ENCODE measurements at places on chromosomes 2 and 18.

- no peak for DNase-seq
Observed at GRCh38 chr18:59866551-59867269, 33.1 kb upstream of the PMAIP1 start.

DNA sequence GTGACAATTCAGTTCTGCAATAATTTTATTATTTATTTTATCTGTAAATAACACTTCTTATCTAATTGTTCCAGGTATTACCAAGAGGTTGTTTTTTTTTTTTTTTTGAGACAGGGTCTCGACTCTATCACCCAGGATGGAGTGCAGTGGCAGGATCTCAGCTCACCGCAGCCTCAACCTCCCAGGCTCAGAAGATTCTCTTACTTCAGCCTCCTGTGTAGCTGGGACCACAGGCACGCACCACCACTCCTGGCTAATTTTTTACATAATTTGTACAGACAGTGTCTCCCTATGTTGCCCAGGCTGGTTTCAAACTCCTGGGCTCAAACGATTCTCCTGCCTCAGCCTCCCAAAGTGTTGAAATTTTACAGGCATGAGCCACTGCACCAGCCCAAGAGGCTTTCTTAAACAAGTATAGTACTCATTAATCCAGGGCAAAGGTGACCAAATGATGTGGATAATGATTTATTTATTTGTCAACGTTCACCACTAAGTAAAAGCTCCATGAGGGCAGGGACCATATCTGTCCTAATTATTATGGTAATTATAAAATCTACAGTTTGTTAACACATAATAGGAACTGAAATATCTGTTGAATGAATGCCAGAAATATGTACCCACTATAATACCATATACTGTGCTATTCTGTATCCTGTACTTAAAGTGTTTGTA is 12.0 kb downstream of the STK17B start:
- DNase-seq = no peak

DNA sequence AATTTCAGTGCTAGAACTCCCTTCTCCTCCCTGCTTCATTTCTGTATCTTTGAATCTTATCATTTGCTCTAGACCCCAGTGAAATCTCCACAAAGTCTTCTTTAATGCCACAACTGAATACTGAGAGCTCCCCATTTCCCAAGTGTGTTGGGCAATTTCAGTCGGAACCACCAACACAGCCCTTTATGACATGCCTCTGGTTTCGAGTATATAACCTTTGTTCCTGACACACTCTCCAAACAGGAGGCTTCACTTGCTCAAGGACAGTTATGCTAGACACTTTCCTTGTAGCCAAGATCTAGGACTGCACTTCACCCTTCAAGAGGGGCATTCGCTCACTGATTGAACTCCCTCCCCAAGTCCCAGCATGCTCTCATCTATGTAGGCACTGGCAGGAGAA is 18.6 kb upstream of the TTR start:
- no peak for DNase-seq

DNA sequence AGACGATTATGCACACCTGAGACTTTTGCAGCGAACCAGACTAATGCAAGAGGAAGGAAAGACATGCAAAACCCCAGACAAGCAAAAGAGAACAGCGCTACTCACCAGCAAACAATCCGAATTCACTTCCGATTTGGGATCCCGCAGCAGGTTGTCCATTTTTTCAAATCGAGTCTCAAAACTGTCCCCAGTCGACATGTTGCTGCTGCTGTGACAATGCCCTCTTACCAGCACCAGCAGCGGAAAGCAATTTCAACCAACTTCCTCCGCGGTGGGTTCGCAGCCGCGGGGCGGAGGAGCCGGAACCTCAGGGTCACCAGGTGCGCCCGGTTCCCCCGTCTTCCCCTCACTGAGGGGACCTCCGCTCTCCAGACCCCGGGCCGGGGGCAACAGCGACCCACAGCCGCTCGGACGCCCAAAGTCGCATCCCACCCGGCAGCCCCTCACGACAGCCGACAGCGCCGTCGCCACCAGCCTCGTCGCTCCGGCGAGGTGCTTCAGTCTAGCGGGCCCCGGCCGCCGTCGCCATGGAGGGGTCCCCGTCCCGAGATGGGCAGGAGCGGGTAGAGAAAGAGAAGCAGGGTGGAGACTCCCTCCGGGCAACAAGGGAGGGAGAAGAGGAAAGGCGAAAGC is 784 bp downstream of the ROCK1 start:
- no peak for DNase-seq

DNA sequence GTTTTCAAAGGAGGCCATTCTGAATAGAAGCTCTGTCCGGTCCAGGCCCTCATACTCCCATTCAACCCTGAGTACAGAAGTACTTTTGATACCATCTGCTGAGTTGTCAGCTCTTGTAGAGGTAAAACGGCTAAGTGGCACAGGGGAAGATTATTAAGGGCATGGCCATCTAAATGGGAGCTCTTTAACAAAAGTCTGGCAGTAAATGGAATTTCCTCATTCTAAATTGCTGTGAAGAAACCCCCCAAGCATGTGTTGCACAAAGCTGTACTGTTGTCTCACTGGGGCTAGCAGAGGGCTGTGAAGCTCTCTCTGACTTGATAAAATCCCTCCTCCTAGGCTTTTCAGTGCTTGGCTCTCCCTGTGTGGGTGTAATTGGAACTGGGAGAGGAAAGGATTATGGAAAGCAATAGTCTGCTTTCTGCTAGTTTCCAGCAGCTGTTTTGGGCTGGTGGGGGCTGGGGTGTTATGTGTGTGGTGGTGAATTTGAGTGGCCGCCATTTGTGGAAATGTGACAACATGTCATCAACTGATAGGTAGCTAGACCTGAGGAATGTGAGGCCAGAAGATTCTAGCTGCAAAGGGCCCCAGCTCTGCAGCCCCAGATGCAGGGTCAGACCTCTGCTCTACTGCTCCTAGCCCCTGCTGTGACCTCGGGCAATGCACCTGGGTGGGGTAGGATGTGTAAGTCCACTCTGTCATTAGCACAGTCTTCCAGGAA is 65.1 kb downstream of the MAP4K4 start:
- DNase-seq = no peak

GRCh38 chr2:30282081-30282480 is 50.7 kb downstream of the LBH start:
- DNase-seq = no peak

GRCh38 chr18:27616324-27616723 is 431.2 kb upstream of the CHST9 start:
- no peak for DNase-seq

- no peak for DNase-seq
Observed at GRCh38 chr2:46273919-46274318, 23.3 kb upstream of the EPAS1 start.

GRCh38 chr2:236485519-236485918 is 84.1 kb upstream of the ACKR3 start:
- no peak for DNase-seq

- DNase-seq = no peak
Observed at GRCh38 chr2:238120463-238121298, 17.8 kb upstream of the KLHL30 start.

- no peak for DNase-seq
Observed at GRCh38 chr2:207045531-207045930, 106.2 kb downstream of the CPO start.

DNA sequence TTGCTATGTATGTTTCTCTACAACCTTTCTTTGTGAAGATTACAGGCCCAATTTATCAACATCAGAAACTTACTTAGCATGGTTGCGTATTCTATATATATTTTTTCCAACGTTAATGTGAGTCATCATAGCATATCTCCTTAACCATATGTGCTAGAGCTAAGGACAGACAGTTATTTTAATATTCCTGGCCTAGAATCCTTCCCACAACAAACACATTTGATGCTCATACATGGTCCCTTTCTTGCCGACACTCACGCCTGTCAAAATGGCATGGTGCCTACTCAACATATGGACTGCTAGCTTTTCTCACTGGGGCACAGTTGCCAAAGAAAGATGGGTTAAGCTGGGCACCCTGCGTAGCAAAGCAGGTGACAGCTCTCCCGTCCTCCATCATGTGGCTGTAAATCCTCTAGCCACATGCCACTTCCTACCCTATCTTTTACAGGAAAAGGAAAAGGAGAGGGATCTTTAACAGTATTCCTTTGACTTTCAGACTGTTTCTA is 75.2 kb upstream of the GALNT5 start:
- no peak for DNase-seq

DNA sequence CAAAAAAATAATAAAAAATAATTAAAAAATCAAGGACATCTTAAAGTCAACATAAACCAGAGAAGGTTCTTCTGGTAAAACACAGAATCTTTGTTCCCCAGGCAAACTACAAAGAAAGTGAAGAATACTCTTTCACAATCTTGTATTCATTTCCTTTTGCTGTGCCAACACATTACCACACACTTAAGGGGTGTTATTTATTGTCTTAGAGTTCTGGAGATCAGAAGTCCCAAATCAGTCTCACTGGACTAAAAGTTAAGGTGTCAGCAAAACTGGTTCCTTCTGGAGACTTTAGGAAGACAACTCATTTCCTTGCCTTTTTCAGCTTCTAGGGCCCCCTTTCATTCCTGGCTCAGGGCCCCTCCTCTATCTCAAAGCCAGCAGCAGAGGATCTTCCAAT is 12.2 kb upstream of the CAB39 start:
- no peak for DNase-seq

DNA sequence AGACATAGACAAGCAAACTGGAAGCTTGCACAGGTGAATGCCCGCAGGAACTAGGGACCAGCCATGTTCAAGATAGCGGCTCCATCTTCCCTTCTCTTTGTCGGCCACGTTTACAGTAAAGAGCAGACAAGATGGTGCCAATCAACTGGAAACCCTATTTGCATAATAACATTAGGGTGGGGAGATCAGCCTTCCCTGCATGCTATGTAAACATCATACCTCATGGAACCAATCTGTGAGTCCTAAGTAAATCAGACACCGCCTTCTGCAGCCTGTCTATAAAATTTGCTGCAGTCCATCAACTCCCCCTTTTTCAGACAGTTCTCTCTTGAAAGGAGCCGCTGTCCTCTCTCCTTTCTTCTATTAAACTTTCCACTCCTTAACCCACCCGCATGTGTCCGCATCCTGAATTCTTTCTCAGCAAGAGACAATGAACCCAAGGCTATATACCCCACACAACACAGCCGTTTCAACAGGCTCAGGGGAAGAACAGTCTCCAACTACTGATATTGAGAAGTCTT is 384.4 kb downstream of the EIPR1 start:
- DNase-seq = no peak

DNA sequence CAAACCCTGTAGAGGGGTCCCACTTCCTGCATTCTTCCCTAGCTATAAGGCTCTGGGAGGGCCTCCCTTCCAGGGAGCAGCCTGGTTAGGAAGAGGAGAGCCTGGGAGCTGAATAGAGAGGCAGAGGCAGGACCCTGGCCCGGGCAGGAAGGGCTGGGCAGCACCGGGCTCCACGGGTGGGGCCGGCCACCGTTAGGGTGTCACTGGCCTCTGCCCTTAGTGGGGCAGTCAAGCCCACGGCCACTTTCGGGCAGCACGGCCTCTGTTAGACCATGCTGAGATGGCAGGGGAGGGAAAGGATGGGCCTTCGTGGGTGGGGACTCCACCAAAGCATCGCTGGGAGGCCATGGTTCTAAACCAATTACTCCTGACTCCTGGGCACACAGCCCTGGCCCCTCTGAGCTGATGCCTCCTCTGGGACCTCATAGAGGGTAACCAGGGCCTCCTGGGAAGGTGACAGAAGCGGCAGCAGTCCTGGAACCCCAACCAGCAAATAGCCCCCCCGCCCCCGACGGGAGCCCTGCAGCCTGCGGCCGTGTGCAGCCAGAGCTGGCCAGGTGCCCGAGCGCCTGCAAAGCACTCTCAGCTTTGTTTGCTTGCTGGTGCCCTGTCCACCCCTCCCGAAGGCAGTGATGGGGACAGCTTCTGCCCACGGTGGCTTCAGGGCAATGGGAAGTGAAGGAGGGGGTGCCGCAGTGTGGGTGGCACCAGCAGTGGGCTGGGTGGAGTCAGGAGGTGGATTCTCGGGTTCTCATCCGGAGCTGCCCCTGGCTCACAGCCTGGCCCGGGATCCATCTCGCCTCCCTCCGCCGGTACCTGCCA is 16.3 kb upstream of the HPCAL1 start:
- no peak for DNase-seq

DNA sequence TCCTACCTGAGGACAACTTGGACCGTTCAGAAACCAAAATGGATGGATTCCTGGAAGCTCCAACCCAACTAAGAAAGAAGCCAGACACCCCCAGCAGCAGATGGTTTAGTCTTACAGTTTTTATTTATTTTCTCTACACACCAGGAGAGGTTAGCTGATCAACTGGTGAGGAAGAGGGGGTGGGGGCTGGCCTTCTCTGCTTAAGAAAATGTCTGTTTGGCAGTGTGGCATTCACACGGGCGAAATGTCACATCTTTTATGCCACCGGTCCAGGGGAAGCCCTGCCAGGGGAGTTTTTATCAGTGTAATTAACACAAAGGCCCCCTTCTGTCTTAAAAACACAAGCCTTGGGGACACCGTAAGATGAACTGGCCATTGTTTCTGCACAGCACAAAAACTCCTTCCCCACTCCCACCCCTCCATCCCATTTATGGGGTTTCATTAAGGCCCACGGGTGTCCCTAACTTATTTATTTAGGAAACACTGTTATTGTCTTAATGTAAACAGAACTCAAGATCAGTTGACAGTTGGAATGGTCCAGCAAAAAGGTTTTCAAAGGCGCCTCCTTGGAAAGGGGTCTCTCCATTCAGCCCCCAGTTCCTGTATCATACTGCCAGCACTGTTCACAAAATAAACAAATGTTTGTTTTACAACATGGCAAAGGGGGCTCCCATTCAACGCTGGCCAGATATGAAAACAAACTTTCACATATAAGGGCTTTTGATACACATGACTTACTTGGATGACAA is 217.0 kb downstream of the C1D start:
- DNase-seq = no peak

DNA sequence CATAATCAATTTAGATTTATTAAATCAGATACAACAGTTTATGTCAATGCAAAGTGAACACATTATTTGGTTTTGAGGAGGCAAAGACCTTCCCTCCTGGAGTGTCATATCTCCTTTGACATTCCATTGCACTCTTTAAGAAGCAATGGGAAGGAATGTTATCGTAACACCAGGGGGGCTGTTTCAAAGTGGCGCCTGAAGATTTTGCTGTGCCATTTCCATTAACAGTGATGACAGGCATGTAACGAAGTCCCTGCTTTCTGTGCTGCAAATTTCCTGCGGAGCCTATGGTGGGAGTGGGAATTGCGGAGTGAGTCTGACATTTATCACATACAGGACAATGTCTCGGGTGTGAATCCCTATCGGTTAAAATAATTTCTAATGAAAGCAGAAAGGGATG is 499.6 kb upstream of the RAB6C start:
- DNase-seq = no peak

Data from fibroblast of the conjunctiva (primary cell).